ENCODE measurements at places on chromosomes 7 and 10.

DNA sequence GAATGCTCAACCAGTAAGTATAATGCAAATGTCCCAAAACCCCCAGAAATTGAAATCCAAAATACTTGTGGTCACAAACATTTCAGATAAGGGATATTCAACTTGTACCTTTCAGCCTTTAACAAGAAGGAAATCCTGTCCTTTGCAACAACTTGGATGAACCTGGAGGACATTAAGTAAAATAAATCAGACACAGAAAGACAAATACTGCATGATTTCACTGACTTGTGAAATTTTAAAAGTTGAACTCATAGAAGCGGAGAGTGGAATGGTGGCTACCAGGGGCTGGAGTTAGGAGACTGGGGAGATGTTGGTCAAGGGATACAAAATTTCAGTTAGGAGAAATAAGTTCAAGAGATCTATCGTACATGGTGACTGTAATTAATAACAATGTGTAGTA, 187.6 kb downstream of the DNAH11 start:
- no peak for DNase-seq

- DNase-seq, result no peak
Measured at GRCh38 chr7:131655866-131656265, 99.4 kb upstream of the PODXL start.

DNA sequence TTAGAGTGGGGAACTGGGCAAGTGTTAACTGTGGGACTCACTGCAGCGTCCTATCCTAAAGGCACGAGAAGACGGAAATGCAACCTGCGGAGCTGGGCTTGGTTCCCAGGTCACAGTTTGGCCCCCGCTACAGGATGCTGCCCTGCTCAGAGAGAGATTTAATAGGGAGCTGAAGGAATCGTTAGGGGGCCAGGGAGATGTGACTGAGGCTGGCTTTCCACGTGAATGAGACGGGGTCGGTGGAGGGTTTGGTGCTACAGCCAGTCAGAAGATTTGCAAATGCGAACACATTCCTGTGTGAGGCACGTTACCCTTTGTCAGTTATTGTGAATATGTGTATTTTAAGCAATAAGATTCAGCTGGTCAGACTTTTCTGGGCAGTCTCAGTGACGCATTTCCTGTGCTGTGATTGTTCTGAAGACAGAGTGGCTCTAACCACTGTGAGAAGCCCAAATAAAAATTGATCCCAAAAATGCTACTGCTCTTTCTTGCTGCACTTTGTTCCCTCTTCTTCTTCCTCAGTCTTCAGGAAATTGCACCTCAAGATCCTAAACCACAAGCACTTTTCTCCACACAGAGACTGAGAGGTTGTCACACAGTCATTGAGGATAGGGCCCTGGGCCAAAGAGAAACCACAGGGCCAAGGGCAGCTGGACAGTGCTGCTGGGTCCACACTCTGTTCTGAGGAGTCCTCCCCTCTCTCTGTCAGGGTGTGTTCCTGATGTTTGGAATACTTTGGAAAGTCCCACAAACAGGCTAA, 21.2 kb downstream of the CYP17A1 start:
- no peak for DNase-seq

DNA sequence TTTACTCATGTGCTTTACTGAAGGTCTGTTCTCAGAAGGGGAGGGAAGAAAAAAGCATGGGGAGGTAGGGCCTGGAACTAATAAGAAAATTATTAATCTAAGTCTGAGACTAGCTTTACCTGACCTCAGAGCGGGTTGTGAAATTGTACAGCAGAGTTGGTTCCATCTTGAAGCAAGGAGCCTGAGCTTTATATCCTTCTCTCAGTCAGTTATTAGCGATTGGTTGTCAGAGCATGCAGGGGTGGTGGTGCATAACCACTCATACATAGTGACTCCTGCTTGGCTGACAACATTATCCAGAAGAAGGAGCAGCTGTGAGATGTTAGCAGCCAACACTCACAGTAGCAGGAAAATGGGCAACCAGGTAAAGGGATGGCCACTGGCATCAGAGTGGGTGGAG, 976.3 kb upstream of the LRRTM3 start:
- peak; percentile 12 for DNase-seq

- DNase-seq, result no peak
Measured at GRCh38 chr10:105207476-105207995, 566.4 kb downstream of the SORCS3 start.

DNA sequence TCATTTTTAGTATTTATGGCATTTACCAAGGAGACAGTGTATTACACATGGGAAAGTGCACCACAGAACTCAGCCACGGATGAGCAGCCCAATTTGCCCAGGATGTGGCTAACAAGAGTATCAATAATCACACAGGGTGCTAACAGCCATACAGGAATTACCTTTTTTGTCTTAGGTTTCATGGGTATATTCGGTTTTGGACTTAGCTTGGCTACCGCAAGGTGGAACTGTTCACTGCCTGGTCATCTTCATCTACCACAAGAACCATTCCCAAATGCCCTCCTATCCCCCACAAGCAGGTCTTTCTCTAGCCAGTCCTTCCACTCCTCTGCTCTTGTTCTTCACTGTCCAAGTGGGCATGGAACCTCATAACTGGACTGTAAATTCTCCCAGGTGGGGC, 6.0 kb downstream of the PDLIM1 start:
- DNase-seq, result no peak

DNA sequence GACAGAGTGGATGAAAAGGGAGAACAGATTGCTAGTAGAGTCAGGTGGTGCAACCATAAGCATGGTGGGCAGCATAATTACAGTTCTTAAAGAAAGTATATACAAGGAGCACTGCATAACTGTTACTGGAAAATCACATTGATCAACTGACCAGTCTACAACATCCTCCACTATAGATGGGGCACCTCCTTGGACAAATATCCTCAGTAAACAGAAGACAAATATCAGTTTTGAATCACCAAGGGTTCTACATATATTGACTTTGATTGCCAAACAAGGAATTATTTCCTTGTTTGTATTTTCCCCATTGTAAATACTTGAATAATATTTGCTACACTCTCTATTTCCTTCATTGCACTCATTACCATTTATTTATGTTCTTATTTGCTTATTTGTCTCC, 17.6 kb upstream of the CRPPA start:
- no peak for DNase-seq

- no peak for DNase-seq
Measured at GRCh38 chr10:32205670-32206069, 141.3 kb downstream of the EPC1 start.

GRCh38 chr10:62585211-62585775, 211.1 kb downstream of the ZNF365 start:
- no peak for DNase-seq

DNA sequence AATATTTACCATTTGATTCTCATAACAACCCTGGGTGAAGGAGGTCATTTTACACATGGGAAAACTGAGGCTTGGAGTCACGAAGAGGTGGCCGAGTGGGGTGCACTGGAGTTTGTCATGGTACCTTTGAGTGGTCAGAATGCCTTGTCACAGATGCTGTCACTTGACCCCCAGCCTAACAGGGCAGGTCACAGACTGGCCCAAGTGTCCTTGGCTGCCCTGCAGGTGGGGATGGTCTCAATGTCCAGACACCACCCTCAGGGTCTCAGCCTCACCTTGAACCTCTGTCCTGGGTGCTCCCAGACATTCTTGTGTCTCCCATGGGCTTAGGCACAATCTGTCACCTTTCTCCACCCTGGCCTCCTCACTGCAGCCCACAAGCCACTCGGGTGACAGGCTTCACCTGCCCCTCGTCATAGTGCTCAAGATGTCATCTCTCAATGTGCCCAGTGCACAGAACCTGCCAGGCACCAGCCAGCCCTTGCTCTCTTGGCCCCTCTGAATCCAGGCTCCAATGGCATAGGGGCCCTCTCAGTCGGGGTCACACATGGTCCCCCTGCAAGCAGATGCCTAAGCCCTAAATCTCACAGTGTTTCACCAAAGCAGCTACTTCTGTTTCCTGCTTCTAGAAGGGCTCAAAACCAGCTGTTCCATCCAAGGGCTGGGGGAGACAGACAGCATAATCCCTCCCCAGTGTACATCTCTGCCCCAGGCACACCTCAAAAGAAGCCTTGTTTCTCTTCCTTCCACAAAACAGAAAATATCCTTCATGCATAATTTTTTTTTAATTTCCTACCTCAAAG, 76.8 kb upstream of the NANOS1 start:
- no peak for DNase-seq

GRCh38 chr7:199483-200249, 7.3 kb downstream of the FAM20C start:
- DNase-seq, result no peak

DNA sequence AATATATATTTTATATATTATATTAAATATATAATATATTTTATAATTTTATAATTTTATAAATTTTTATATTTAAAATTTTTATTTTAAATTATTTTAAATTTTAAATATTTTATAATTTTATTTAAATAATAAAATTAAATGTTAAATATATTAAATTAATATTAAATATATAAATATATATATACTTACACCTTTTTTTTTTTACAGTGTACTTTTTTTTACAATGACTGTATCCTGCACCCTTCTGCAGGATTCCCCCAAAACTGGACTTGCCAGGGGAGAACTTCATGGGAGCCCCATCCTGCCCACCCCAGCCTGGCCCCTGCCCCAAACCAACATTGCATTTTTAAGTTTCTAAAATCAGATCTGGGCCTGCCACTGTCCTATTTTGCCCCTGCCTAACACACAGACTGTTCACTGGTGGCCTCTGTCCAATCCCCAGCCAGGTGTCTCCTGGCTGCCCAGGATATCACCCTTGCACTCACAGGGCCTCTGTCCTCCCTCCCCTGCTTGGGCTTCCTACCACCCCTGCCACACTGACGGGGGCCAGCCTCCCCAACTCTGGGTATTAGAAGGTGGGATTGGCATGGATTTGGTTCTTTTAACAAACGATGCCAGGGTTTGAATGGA, 138.0 kb downstream of the ADCY1 start:
- DNase-seq, result no peak

- DNase-seq, result peak; percentile 19
Measured at GRCh38 chr7:30799206-30799975, 28.2 kb downstream of the MINDY4 start.

DNA sequence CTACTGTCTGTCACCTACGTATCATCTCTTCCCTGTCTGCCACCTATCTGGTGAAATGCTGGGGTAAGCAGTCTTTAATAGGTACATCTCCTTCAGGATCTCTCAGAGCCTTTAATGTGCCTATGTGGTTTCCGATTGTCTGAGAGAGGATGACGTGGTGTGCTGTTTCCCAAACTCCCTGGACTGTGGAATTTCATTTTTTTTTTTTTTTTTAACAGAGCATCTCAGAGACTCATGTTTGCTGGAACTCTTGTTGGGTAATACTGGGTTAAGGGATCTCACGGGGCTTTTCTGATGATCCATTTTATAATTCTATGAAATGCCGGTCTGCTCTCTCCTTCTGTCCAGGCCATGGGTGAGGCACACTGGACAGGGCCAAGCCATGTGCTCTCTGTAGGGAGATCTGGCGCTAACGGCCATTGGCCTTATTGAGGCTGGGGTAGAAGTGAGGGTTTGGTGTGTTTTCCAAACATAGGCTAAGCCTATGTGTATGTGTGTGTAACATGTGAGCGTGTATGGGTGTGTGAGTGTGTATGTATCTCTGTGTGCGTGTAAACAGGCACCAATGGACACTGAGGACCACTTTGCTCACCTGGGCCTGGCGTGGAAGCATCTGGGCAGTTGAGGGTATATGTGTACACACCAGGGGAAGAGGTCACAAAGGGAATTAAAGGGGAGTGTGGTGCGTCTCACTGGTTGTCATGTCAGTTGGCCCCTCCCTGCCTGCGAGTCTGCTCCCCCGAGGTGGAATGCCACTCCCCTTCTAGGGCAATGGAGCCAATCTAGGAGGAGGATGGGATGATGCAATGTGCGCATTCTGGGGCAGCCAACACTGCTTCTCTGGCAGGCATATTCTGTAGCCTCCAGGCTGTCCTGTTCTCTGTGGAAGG, 7.8 kb downstream of the ADRA2A start:
- DNase-seq, result no peak

GRCh38 chr7:46725838-46726237, 804.8 kb upstream of the IGFBP3 start:
- DNase-seq, result no peak

GRCh38 chr7:372932-373791, 83.2 kb downstream of the FOXL3 start:
- no peak for DNase-seq

GRCh38 chr10:22766693-22767092, 52.3 kb upstream of the PIP4K2A start:
- DNase-seq, result no peak

- DNase-seq, result no peak
Measured at GRCh38 chr10:119740096-119740495, 14.2 kb downstream of the INPP5F start.

DNA sequence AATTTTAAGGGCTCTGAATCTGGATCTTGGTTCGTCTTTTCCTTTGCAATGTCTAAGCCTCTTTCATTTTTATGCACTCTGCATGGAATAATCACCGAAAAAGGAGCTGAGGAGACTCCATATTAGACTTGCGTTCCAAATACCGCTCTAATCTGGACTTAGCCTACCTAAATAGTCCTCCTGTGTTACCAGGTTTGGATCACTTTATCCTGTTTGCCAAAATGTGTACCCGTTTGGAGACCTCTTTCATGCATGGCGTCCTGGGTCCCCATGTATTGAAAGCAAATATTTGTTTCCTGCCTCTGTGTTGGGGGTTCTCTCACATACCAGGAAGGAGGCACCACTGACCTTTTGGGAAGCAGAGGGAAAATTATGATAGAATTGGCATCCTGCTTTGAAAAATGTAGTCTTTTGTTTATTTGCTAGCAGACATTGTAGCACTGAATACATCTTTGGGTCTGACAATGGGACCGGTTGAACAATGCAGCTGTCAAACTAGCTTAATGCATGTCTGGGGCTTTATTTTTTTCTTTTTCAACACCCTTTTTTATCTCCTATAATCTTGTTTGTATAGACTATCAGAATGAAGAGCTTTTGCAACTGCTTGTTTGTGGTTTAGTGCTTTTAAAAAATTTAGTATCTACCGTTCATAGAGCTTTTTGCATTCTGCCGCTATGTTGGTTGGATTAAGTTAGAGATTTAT, 11.8 kb upstream of the CELF2 start:
- DNase-seq, result no peak

GRCh38 chr7:97014145-97014750, 8.9 kb downstream of the DLX6 start:
- no peak for DNase-seq

DNA sequence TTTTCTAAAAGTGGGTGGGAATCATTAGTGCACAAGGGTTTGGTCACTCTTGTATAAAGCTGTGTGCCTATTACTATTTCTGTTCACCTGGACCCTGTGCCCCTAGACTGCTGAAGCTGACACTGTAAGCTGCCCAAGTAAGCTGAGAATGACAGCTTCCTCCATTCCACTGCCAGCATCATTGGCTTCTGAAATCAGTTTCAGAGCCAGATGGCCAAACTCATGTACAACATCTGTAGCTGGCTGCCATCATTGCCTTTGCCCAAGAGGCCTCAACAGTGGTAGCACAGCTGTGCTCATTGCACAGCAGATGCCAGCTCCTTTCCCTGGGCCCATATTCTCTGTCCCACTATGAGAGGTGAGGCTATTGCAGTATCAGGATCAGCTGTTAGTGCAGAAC, 165.7 kb downstream of the CPEB3 start:
- peak; percentile 4 for DNase-seq

All from NCI-H69 (cell line).